ENCODE measurements at places on chromosomes 7 and 10.

DNA sequence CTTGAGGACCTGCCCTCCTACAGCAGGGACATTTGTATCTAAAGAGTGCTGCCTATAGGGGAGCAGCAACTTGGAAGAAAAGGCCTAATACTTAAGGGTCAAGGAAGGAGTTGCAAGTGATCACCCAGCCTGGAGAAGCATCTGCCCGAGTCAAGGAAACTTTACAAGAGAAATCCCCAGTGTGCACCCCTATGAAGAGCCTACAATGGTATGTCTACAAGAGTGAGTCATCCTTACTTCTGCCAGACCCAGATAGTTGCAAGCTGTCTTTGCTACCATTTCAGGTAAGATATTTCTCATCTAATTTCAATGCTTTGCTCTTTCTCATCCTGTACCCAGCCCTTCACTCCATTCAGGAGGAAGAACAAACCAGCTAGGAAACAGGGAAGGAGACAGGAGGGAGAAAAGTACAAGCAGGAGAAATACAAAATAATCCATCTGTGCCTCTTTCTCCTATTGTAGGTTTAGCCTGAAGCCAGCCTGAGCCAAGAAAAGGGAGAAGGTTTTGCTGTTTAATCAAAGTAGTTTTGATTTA is 34.4 kb upstream of the AGR3 start:
- no peak for DNase-seq

DNA sequence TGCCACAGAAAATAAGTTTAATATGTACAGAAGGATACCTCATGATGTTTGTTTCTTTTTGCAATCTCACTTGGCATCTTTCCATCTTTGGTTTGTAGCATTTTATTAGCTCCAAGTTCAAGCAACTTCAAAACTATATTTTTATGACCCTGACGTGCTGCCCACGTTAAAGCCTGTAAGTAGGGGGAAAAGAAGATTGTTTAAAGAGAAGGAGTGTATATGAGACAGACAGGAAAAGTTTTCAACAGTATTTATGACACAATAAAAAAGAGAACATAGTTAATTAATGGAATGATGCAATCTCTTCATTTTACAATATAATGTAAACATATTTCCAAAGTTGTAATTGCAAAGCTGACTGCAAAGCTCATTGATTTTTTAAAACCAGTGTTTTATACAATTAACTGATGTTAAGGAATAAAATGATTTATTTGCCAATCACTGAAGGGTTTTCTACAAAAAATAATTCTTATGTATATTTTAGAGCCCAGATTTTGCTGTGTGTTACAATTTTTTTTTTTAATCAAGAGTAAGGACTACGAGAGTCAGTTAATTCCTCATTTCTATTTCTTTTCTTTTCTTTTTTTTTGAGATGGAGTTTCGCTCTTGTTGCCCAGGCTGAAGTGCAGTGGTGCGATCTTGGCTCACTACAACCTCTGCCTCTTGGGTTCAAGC is 42.5 kb downstream of the ASZ1 start:
- no peak for DNase-seq

DNA sequence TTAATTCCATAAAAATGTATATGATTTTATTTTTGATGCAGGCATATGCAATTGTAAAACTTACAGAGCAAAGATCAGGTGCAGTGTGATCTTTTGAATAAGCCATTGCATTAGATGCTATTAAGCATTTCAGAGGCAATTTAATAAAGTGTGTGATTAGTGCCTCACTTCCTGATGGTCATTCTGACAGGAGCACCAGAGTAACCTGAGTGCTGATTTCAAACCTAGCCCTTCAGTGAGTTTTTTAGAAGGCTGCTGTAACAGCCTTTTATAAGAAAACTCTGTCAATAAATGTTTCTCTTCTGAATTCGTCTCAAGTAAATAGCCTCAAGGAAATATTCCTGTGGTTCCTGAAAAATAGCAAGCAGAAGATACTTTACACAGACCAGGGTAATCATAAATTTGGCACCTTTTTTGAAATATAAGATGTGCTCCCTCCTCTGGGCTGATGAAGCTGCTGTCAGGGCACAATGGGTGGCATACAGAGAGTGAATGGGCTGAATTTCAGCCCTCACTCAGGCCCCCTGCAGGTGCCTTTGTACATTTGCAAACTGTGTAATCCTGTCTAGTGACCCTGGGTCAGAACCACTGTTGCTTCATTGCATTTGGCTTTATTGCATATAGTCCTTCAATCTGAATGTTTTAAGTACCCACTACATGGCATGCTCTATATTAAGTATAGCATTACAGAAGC is 193.7 kb upstream of the CSTF2T start:
- no peak for DNase-seq

- no peak for DNase-seq
These were observed 8.7 kb upstream of the HOXA2 start for GRCh38 chr7:27111042-27111750.

Measured in T-helper 17 cell (primary cell).